Skin of body (tissue), 3 donors: ENCODE measurements at places on chromosomes 5 and 9. TPM values are rescaled to one million over a fixed set of nuclear protein-coding genes. Genes with fewer than 3 reads are reported as not detected.

DNA sequence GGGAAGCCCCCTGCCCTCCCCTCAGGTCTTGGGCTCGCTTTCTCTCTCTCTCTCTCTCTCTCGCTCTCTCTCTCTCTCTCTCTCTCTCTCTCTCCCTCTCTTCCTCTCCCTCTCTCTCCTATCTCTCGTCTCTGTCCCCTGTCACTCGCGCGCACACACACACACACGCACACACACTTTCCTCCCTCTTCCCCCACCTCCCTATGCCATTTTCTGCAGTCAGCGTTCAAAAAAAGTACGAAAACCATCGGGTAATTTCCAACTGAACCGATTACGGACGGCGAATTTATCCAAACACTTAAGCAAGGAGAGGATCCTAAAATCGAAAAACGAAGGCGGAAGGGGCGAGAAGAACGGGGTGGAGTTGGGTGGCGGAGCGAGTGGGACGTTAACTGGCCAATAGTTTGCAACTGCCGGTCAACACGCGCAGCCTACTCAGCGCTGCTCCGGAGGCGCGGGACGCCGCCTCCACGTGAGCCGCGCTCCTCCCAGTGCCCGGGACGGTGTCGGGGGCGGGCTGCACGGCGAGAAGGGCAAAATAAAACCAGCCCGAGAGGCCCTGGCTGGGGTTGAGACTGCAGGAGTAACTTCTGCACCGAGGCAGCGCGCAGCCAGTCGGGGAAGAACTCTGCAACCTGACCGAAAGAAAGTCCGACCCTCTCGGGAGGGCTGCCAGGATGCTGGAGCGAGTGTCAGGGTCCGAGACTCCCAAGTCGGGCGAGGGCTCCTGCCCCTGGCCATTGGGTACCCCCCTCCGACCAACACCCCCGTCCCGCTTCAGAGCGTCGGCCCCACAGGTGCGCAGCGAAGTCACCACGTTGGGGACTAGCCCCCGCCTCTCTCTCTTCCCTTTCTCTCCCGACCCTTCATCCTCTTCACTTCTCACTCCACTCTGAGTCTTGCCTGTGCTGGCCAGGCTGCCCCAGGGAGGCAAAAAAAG lies 24.9 kb upstream of the ELAVL2 start:
- peak; percentile 6 for DNase-seq

- no peak for DNase-seq
Observed at GRCh38 chr5:44711901-44712300, 96.8 kb upstream of the MRPS30 start.

The FST gene
- total RNA-seq: 58.7 TPM

The GPR150 gene
- not detected for total RNA-seq

GRCh38 chr9:135500071-135500524 lies 384 bp upstream of the MRPS2 start:
- peak; percentile 49 for DNase-seq

- no peak for DNase-seq
Observed at GRCh38 chr5:17816944-17817343, 182.7 kb downstream of the TAF11L14 start.

GRCh38 chr5:177473443-177474001 lies at the start of gene DBN1:
TSS of gene DBN1 (minus strand) at chr5:177473634. CDS start at chr5:177473521, 113 bp downstream.
- peak; percentile 43 for DNase-seq

The CDKN2B gene
- total RNA-seq: 10.3 TPM

- DNase-seq: no peak
Observed at GRCh38 chr9:135567311-135567710, 5.8 kb downstream of the PAEP start.

DNA sequence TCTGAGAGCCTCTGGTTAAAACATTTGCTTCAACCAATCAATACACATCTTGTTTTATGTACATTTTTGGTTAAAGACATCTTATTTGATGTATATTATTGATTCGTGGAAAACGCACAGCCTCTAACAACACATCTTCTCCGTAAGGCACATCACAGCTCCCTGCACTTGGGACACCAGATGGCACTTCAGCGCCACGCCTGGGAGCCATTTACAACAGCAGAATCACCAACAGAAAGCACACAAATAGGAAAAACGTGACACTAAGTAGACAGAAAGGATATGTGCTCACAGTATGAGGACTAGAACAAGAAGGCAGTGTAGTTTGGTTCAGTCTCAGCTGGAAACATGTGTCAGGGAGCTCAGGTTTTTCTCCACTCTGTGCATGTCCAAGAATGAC lies 199.7 kb downstream of the ROR2 start:
- peak; percentile 71 for DNase-seq

GRCh38 chr9:101162231-101162630 lies 133.7 kb downstream of the PLPPR1 start:
- DNase-seq: no peak

- DNase-seq: no peak
Observed at GRCh38 chr5:59081693-59082092, 498.8 kb downstream of the RAB3C start.

GRCh38 chr9:21709464-21710058 lies 92.9 kb upstream of the MTAP start:
- DNase-seq: no peak

- DNase-seq: no peak
Observed at GRCh38 chr5:123518111-123518510, 6.1 kb downstream of the CSNK1G3 start.

GRCh38 chr9:116944714-116945534 lies 257.8 kb downstream of the TRIM32 start:
- DNase-seq: no peak

DNA sequence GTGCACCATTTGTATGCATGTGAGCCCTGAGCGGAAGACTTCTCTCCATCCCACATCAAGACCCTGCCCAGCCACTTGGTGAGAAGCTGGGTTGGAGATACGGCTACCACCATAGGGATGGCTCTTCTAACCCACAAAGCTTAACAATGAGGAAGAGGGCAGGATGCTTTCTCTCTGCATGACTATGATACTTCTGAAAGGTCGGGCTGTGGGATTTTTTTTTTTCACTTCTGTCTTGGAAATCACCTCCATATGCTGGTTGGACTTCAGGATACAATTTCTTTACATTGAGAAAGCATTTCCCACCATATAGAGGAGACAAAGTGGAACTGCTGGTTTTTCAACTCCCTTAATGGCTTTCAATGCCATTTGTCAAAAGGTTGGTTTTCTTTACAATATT lies 30.5 kb downstream of the ZNF366 start:
- DNase-seq: no peak

- no peak for DNase-seq
Observed at GRCh38 chr9:125839317-125839716, 92.1 kb downstream of the PBX3 start.

DNA sequence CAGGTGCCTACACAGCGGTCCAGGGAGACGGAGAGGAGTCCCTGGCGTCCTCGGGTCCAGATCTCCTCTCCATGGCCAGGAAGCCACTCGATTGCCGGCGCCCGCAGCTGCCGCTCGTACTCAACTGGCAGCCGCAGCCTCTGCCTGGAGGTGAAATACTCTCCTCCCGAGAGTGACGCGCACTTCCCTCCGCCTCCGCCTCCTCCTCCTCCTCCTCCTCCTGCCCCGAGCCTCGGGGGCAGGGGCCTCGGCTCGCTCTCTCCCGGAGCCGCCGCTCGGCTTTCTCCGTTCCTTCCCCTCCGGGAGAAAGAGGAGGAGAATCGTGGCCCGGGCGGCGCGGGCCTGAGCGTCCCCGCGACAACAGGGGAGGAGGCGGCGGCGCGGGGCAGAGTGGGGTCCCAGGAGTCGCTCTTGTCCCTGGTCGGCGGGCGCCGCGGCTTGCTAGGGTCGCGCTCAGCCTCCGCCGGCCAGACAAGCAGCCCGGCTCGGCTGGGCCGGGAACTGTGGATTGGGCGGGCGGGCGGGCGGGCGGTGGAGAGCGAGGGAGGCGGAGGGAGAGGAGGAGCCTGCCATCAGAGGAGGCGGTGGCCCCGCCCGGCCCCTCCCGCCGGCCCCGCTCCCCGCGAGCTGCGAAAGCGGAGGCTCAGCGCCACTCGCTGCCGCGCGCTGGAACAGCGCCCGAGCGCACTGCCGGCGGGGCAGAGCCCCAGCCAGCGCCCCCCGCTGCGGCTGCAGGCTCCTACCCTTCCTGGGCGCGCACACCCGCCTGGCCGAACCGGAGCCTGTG lies at the start of gene CEMIP2:
CEMIP2 (minus strand) TSS at position 126 of the 787 bp plus-strand sequence. CDS start 18,140 bp downstream, outside the sequence.
- peak; percentile 87 for DNase-seq

GRCh38 chr9:108724652-108725051 lies 131.1 kb downstream of the ACTL7B start:
- no peak for DNase-seq

The MYO10 gene
- 40.1 TPM for total RNA-seq

- no peak for DNase-seq
Observed at GRCh38 chr5:103262422-103262871, 3.9 kb downstream of the MACIR start.

The CLTA gene
- 110 TPM for total RNA-seq

- DNase-seq: no peak
Observed at GRCh38 chr5:54548565-54548964, 31.0 kb downstream of the SNX18 start.

DNA sequence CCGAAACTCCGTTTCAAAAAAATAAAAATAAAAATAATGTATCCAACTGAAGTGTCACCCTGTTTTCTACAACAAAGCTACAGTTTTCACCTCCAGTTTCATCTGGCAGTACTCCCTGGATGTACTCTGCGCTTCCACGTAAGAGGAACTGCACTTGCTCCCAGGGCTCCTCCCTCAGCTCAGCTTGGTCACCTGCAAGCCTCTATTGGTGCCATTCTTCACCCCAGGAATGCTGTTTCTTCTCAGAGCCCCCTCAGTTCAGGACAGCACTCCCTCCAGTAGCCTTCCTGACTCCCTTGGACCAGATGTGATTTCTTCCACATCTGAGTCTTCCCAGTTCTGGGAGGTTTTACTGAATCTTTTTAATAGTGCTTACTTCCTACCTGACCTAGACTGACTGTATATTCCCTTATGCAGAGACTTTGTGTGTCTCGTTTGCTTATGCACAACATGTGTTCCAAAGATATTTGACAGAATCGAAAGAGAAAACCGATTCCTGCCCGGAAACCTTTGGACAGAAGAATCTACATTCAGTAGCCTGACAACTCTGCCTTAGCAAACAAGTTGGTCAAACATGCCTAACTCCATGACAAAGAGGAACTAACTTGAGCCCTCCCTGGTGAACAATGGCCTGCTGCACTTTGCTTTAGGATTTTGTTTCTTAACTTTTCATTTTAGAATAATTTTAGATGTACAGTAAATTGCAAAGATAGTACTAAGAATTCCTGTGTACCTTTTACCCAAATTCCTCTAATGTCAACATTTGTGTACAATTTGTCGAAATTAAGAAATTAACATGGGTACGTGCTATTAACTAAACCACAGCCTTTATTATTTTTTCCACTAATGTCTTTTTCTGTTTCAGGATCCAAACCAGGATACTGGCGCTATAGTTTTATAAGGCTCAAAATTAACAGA lies 814 bp downstream of the CCDC125 start:
- DNase-seq: no peak

DNA sequence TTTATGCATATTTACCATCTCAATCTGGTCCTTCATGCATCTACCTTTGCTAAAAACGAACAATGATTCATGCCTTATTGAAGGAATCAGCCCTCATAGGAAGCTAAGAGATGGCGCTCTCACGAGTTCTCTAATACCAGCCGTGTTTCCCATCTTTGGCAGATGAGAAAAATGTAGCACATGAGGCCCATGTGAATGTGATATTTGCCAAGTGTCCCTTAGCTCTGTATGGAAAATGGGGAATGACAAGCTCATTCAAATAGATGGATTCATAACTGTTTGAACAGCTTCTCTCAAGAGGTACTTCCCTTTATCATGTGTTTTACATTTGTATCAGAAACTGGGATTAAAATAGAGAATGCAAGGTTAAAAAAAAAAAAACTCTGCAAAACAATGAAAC lies 66.1 kb downstream of the TTC39B start:
- DNase-seq: no peak

GRCh38 chr9:128026255-128026772 lies 40.8 kb downstream of the NAIF1 start:
- no peak for DNase-seq

GRCh38 chr5:149128023-149128875 lies 13.0 kb upstream of the ABLIM3 start:
- DNase-seq: no peak

- DNase-seq: no peak
Observed at GRCh38 chr9:20494035-20494434, 128.3 kb downstream of the MLLT3 start.

DNA sequence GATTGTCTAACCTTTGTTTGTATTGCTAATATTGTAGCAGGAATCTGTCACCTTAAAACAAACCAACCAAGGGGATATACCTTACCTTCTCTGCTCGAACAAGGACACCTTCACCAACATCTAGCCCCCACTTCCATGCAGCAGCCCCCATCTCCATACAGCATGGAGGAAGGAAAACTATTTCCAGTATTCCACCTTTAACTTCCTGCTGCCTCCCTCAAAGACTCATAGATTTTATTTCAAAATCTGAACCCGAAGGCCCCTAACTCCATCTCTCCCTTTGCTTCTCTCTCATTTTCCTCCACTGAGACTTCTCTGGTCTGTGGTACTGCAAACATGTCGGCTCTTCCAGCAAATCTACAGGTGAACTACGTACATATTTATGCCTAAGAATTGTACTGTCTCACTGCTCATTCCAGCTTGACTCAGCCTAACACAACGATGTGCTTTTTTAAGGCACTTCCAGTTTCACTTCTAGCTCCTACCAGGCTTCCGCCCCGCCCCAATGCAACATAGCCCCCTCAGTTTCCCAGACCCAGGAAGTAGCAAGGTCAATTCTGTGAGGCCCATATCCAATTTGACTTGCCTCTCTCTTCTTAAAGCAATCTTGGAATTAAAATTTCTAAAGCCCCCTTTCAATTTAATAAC lies 70.7 kb upstream of the RNF38 start:
- DNase-seq: peak; percentile 22

DNA sequence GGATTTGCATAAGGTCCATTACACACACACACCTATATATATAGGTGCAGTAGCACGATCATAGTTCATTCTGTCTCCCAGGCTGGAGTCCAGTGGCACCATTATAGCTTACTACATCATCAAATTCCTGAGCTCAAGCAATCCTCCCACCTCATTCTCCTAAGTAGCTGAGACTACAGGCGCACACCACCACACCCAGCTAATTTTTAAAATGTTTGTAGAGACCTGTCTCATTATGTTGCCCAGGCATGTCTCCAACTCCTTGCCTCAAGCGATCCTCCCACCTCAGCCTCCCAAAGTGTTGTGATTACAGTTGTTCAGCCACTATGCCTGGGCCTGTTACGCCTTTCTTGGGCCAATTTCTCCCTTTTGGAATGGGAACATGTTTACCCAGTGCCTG lies 39.7 kb downstream of the DNAJB5 start:
- DNase-seq: no peak

The FAM200C gene
- 10.5 TPM for total RNA-seq

GRCh38 chr9:6471231-6471850 lies 58.3 kb downstream of the UHRF2 start:
- no peak for DNase-seq
